ENCODE measurements at places on chromosomes 4 and X. TPM values are rescaled to one million over a fixed set of nuclear protein-coding genes. Genes with fewer than 3 reads are reported as not detected.

DNA sequence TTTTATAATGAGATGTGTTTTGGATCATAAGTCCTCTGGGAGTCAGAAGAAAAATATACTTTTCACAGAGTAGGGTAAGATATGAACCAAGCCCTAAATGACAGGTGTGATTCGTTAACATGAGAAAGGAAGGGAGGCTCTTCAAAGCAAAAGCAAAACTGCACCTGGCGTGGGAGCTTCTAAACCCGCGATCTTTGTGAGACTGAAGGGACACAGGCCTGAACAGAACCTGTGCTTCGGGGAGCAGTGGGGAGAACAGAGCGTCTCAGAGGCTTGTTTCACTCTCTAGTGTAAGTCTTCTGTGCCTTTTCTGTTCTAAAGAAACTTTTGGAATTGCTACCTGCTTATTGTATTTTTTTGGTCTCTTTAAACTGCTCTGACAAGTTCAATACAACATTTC is 30.2 kb upstream of the CYP4V2 start:
- H3K4me3 ChIP-seq = no peak overlapping the region
- no peaks in the 10 kb centered on the region for H3K4me1 ChIP-seq
- no peaks in the 10 kb centered on the region for H3K36me3 ChIP-seq

DNA sequence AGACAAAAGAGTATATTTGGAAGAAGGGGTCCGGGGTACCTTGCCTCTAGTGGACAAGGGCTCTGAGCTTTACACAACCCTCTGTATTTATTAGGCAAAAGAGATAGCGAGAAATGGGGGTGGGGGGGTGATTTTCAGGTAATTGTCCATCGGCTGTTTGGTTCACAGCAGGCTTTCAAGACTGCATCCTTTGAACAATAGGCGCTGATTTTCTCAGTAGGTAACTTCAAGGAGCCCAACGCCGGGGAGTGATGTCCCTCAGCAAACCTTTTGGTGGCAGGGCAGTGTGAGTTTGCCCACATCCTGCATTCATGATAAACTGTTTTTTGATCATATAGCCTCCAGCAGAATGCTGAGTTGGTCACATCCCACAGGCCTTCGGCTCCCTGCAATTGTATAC is 61.6 kb downstream of the KDM5C start:
- H3K36me3 ChIP-seq = no peaks in the 10 kb centered on the region
- no peak overlapping the region for H3K4me3 ChIP-seq
- no peak overlapping the region for H3K27ac ChIP-seq
- no peaks in the 10 kb centered on the region for H3K4me1 ChIP-seq

GRCh38 chrX:8179656-8180055 is 8.6 kb upstream of the VCX2 start:
- no peaks in the 10 kb centered on the region for H3K36me3 ChIP-seq
- H3K27ac ChIP-seq = no peak overlapping the region
- H3K4me3 ChIP-seq = no peak overlapping the region
- no peaks in the 10 kb centered on the region for H3K27me3 ChIP-seq
- no peaks in the 10 kb centered on the region for H3K4me1 ChIP-seq

CACNA1F gene
- 0.12 TPM for total RNA-seq

Measured in ovary (tissue), 10 donors.